ENCODE measurements at places on chromosomes 3 and 15.

DNA sequence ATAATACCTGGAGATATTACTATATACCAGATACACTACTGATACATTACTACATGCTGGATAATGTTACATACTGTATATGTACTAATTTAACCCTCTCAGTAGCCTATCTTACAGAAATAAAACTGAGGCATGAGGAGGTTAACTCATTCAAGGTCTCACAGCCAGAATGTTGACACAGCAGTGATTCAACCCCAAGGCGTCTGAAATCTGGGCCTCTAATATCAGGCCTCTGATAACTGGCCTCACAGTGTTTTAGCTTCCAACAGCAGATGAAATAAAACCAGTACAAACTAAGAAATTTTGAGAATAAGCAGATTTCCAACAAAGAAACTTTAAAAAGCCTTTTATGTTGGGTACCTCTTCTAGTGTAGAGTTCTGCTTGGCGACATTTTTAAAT is 23.4 kb downstream of the DZIP1L start:
- no peaks in the 10 kb centered on the region for H3K36me3 ChIP-seq
- no peaks in the 10 kb centered on the region for H3K27me3 ChIP-seq
- no peak overlapping the region for H3K27ac ChIP-seq
- DNase-seq, result no peak

DNA sequence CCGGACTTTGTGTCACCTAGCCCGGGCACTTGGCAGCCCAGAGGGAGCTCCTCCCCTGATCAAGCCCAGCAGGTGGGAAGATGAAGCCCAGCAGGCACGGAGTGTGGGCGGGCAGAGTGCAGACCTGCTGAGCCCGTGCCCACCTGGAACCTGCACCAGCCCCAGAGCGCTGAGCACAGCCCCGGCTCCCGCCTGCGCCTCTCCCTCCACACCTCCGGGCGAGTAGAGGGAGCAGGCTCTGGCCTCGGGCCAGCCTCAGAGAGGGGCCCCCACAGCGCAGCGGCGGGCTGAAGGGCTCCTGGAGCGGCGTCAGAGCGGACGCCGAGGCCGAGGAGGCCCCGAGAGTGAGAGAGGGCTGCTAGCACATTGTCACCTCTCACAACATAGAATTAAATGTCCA is 257.7 kb downstream of the VGLL3 start:
- no peak overlapping the region for H3K4me3 ChIP-seq
- no peak for DNase-seq
- no peaks in the 10 kb centered on the region for H3K27me3 ChIP-seq
- H3K4me1 ChIP-seq, result no peaks in the 10 kb centered on the region
- no peaks in the 10 kb centered on the region for H3K36me3 ChIP-seq

- H3K27ac ChIP-seq, result no peak overlapping the region
- no peaks in the 10 kb centered on the region for H3K36me3 ChIP-seq
- no peak overlapping the region for H3K4me3 ChIP-seq
Observed at GRCh38 chr3:151037746-151038477, 47.6 kb upstream of the MED12L start.

DNA sequence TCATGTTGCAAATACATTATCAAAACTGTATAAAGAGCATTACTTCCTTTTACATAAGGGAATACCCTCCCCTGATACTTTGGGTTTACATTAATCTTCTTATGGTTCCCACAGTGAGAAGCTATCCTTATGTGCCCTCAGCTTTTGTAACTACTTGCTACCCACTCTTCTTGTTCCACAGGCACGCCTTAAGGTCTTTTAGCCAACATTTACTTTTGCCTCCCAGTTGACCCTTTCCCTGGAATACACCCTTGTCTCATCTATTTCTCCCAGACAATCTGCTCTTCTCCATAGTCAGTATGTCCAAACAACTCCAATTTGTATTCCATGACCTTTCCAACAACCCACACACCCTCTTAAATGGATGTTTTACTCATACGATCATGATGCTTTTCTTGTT is 116.8 kb upstream of the COL8A1 start:
- no peaks in the 10 kb centered on the region for H3K36me3 ChIP-seq
- H3K27ac ChIP-seq, result no peak overlapping the region
- no peaks in the 10 kb centered on the region for H3K4me1 ChIP-seq
- no peak overlapping the region for H3K4me3 ChIP-seq

DNA sequence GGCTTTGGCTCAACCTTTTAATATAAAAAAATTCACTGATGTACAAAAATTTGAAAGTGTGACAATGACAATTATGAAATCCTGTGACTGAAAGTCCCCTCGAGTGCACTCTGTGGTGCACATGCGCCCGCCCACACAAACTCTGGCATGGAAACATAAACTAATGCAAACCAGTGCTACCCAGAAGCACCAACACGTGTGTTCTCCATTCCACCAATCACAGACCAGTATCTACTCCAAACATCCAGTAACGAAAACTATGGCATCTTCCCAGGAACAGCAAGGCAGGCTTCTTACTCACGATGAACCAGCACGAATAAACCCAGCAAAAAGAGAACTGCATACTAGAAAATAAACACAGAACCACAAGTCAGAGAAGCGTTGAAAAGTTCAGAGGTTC is 11.7 kb upstream of the NMB start:
- H3K36me3 ChIP-seq, result peaks cover 91% of the 10 kb centered on the region
- no peak for DNase-seq
- no peaks in the 10 kb centered on the region for H3K27me3 ChIP-seq
- no peak overlapping the region for H3K27ac ChIP-seq
- no peaks in the 10 kb centered on the region for H3K4me1 ChIP-seq

- H3K4me1 ChIP-seq, result no peaks in the 10 kb centered on the region
- no peak overlapping the region for H3K4me3 ChIP-seq
- H3K36me3 ChIP-seq, result peaks cover 10% of the 10 kb centered on the region
- no peak overlapping the region for H3K27ac ChIP-seq
- H3K27me3 ChIP-seq, result no peaks in the 10 kb centered on the region
Observed at GRCh38 chr15:82530006-82530405, 10.3 kb downstream of the RPS17 start.

- H3K27ac ChIP-seq, result no peak overlapping the region
- no peak overlapping the region for H3K4me3 ChIP-seq
- peaks cover 15% of the 10 kb centered on the region for H3K36me3 ChIP-seq
- H3K4me1 ChIP-seq, result no peaks in the 10 kb centered on the region
- H3K27me3 ChIP-seq, result peaks cover 4% of the 10 kb centered on the region
Observed at GRCh38 chr15:25675396-25675795, 187.7 kb downstream of the ATP10A start.

- no peaks in the 10 kb centered on the region for H3K27me3 ChIP-seq
- DNase-seq, result no peak
- H3K36me3 ChIP-seq, result peaks cover 20% of the 10 kb centered on the region
- peaks cover 4% of the 10 kb centered on the region for H3K4me1 ChIP-seq
- H3K27ac ChIP-seq, result no peak overlapping the region
Observed at GRCh38 chr3:42036483-42036823, 54.7 kb upstream of the TRAK1 start.

DNA sequence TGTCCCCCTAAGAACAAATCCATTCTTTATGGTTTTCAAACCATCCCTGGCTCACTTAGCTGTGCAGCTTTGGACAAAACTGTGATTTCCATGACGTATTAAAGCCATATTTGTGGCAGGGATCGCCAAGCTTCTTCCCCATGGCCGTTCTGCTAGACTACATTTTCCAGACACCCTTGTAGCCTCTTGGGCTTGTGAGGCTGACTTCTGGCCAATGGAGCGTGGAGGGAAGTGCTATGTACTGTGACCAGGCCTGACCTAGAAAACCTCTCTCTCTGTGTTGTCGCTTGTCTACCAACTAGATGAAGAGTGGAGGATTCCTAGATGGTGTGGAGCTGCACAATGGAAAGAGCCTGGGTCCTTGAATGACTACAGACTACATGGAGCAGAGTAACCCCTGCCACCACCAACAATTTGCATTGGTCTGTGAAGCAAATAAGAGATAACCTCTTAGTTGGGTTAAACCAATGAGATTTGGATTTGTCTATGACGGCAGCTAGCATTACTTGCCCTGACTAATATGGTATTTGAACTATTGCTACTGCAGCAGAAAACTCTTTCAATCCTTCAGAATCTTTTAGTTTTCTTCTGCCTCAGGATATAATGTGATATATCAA is 22.1 kb upstream of the MGLL start:
- no peak for DNase-seq
- H3K4me3 ChIP-seq, result no peak overlapping the region
- H3K4me1 ChIP-seq, result no peaks in the 10 kb centered on the region
- no peaks in the 10 kb centered on the region for H3K36me3 ChIP-seq

DNA sequence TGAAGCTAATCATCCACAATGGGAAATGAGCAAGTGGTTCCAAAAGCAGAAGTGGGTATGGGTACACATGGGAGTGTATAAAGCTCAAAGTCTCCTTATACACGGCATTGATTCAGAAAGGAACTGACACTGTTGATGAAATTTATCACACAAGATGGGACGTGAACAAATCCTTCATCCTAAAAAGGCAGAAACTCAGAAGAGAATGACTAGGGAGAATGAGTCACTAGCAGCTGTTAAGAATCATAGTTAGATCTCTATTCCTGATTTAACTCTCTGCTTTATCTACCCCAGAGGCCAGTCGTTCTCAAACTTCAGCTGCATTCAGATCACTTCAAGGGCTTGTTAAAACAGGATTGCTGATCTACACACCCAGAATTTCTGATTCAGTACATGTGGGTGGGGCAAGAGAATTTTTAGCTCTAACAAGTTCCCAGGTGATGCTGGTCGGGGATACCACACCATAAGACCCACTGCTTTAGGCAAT is 97.7 kb upstream of the PHLDB2 start:
- no peaks in the 10 kb centered on the region for H3K27me3 ChIP-seq
- H3K27ac ChIP-seq, result no peak overlapping the region
- H3K4me1 ChIP-seq, result no peaks in the 10 kb centered on the region
- peak; percentile 64 for DNase-seq

- H3K4me1 ChIP-seq, result no peaks in the 10 kb centered on the region
- peaks cover 5% of the 10 kb centered on the region for H3K36me3 ChIP-seq
- DNase-seq, result no peak
Observed at GRCh38 chr15:72516777-72517176, 42.6 kb downstream of the ARIH1 start.

- no peaks in the 10 kb centered on the region for H3K27me3 ChIP-seq
- no peak for DNase-seq
- H3K36me3 ChIP-seq, result no peaks in the 10 kb centered on the region
Observed at GRCh38 chr3:152039887-152040286, 166.4 kb downstream of the SUCNR1 start.

GRCh38 chr3:147369661-147370123 is 36.7 kb downstream of the ZIC4 start:
- DNase-seq, result no peak
- H3K36me3 ChIP-seq, result no peaks in the 10 kb centered on the region
- H3K4me1 ChIP-seq, result no peaks in the 10 kb centered on the region
- peaks cover 69% of the 10 kb centered on the region for H3K27me3 ChIP-seq

DNA sequence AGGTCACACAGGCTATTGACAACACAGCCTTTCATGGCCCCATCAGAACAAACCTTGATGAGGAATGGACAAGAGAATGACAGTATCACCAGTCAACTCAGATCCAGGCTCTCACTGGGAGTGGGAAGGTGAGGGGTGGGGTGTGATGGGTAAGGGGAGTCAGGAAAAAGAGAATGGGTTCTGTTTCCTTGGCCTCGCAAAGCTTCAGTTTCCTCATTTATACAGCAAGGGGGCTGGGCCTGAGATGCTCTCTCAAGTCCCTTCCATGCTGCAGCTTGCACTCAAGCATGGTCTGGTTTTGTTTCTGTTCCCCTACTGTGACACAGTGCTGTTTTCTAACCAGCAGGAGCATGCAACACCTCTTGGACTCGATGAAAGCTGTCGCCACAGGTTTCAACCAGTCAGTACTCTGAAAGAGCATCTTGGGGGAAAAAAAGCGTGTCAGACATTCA is 65.7 kb upstream of the IL12A start:
- H3K4me3 ChIP-seq, result no peak overlapping the region
- H3K27me3 ChIP-seq, result no peaks in the 10 kb centered on the region
- peaks cover 54% of the 10 kb centered on the region for H3K4me1 ChIP-seq
- H3K36me3 ChIP-seq, result no peaks in the 10 kb centered on the region
- peak; percentile 40 for DNase-seq

DNA sequence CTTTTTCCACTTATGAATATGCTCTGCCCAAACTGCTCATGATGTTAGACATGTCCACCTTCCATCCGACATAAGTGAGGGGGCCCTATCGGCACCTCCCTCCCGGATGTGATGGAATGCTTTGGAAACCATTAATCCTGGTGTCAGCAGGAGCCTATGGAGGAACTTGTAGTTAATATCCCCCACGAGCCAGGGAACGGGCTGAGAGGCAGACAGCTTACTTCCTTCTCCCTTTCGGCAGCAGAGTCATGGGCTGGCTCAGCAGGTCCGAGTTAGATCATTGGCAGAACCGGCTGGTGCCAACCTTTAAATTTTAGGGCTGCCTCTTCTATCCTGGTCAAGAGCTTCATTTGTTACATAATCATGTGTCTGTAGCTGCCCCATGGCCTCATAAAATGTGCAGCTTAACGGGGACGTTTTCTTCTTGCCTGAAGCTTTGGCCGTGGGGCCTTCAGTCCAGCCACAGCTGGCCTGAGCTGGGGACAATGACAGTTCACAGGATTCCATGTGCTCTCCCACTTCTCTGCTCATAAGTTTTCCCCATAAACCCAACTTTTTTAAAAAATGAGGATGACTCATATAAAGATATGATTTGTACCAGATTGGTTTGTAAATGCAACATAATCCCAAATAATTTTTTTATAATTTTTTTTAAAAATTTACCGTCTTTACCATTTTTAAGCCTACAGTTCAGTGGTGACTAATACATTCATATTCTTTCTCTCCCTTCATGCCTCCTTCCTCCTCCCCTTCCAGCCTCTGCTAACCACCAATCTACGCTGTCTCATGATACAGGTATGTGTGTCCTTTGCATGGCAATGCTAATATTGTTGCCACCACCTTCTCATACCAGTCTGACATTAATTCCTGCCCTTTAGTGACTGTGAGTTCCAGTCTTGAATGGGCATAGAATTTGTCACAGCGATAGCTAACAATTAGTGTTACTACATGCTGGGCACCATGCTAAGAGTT is 62.2 kb upstream of the RGMA start:
- H3K4me1 ChIP-seq, result no peaks in the 10 kb centered on the region
- DNase-seq, result peak; percentile 24
- H3K27me3 ChIP-seq, result peaks cover 2% of the 10 kb centered on the region
- no peak overlapping the region for H3K4me3 ChIP-seq

GRCh38 chr3:13475871-13476590 is 4.1 kb upstream of the HDAC11 start:
- H3K4me1 ChIP-seq, result peaks cover 17% of the 10 kb centered on the region
- H3K27me3 ChIP-seq, result no peaks in the 10 kb centered on the region
- no peak overlapping the region for H3K4me3 ChIP-seq
- H3K36me3 ChIP-seq, result no peaks in the 10 kb centered on the region
- no peak for DNase-seq
- H3K27ac ChIP-seq, result no peak overlapping the region

DNA sequence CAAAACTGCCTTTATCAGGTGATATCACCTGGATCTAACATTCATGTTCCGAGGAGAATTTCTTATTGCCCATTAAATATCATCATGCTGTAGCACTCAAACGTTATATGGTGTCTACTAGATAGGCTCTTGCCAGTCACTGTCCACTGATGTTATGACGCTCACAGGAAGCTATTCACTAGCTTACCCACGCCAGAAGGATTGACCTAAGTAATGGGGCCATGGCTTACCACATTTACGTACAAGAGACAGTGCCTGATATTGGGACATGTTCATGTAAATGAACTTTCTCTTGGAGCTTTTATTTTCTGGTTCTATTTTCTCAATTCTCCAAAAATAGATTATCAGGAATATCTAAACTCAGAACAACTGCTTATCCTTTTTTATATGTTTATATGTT is 91.7 kb upstream of the NAALADL2 start:
- DNase-seq, result no peak
- H3K4me1 ChIP-seq, result no peaks in the 10 kb centered on the region
- no peak overlapping the region for H3K4me3 ChIP-seq
- no peak overlapping the region for H3K27ac ChIP-seq
- no peaks in the 10 kb centered on the region for H3K36me3 ChIP-seq
- H3K27me3 ChIP-seq, result no peaks in the 10 kb centered on the region
